ENCODE measurements at places on chromosomes 16 and 17. TPM values are rescaled to one million over a fixed set of nuclear protein-coding genes. Genes with fewer than 3 reads are reported as not detected.

TMEM92 gene
- not detected for total RNA-seq

DNA sequence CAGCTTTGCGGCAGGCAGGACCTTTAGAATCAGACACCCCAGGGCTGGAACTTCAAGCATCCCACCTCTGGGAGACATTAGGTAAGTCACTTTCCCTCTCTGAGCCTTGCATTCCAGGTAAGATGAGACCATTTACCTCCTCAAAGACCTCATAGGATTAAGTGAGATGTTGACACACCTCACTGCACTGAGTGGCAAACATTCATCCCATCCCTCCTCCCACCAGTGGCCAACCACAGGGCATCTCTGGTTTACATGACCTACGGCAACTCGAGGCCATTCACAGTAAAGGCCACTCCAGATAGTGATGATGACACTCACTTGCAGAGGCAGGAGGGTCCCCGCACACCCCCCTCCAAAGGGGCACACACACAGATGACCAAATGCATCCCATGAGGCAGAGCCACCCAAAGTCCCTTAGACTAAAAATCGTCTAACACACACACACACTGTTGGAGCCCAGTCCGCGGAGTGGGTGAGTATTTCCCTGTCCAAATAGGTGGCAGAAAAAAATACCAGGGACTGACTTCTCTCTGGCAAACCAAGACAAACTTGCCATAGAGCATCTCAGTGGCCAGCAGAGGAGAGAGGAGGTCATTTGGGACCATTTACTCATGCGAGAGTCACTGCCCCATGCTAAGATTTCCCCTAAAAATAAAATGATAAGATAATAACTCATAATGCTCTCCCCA, 454.9 kb downstream of the SOX9 start:
- DNase-seq: no peak

DNA sequence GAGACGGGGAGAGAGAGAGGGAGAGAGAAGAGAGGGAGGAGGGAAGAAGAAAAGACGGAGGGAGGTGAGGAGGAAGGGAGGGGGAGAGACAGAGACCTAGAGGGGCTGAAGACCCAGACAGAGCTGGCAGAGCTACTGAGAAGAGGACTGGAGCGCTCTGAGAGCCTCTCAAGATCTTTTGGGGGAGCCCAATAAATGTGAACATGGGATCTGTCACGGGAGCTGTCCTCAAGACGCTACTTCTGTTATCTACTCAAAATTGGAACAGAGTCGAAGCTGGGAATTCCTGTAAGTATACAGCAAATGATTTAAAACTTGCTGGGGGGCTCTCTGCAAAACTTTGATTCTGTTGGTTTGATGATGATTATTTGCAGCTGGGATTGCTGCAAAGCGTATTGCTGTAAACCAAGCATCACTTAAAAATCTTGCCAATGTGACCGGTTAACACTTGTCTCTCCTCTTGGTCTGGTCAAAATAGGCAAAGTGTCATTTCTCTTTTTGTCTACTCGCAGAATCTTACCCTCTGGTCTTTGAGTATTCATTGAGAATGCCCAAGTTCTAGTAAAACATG, 344 bp downstream of the CNTNAP4 start:
- DNase-seq: no peak

DNA sequence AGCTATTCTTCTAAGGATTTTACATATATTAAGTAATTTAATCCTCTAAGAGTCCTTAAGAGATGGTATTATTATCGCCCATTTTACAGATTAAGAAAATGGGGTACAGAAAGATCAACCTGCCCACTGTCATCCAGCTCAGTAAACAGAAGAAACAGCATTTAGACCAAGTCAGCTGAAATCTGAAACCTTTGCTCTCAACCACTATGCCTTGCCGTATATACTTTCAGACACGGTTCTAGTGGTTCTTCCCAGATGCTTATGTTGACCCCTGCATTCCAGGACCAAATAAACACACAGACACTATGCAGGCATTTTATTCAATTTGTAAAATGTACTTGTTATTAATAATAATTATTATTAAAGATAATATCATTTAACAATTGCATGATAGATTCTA, 854.8 kb downstream of the KCNJ2 start:
- no peak for DNase-seq

PRR29 gene
- 0.97 TPM for total RNA-seq

- no peak for DNase-seq
Measured at GRCh38 chr16:7843261-7843660, 510.6 kb downstream of the RBFOX1 start.

- DNase-seq: no peak
Measured at GRCh38 chr17:46968224-46968834, 10.7 kb downstream of the RPRML start.

DNA sequence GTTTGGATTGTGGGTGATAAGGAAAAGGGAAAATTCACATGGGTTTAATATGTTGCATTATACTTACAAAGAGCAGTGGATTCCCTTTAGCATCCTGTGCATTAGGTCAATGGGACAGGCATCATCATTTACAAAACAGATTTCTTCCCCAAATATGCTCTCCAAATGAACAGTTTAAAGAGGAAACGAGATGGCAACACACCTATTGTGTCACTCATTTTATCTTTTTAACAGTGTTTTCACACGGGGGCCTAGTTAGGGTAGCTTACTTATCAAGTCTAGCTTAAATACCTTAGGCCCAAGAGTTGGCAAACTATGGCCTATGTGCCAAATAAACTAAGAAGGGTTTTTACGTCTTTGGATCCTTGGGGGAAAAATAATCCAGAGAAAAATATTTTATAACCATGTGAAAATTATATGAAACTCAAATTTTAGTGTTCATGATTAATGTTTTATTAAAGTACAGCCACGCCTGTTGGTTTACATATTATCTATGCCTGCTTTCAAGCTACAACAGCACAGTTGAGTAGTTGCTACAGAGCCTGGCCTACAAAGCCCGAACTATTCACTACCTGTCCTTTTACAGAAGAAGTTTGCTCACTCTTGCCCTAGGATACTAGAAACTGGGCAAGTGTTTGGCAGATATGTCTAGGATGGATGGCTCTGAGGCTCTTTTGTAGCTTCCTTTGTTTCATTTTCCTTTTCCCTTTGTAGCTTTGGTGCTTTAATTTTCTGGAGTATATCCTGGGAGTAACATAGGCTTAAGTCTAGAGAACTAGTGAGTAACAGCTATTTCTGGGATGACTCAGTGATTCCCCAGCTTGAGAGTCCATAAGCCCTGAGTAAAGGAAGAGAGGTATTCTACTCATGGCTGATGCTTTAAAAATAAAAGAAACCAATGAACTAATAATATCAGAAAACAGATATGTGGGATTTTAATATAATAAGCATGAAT, 12.4 kb downstream of the NUP93 start:
- no peak for DNase-seq

CLEC18C gene
- total RNA-seq: 0.84 TPM

HOXB9 gene
- not detected for total RNA-seq

- DNase-seq: peak; percentile 42
Measured at GRCh38 chr16:89455178-89455577, 35.2 kb downstream of the ANKRD11 start.

KCNH6 gene
- not detected for total RNA-seq

GRCh38 chr16:25106567-25107465, 4.7 kb upstream of the LCMT1 start:
- peak; percentile 83 for DNase-seq

- no peak for DNase-seq
Measured at GRCh38 chr17:77930780-77931768, 27.4 kb upstream of the TNRC6C start.

DNA sequence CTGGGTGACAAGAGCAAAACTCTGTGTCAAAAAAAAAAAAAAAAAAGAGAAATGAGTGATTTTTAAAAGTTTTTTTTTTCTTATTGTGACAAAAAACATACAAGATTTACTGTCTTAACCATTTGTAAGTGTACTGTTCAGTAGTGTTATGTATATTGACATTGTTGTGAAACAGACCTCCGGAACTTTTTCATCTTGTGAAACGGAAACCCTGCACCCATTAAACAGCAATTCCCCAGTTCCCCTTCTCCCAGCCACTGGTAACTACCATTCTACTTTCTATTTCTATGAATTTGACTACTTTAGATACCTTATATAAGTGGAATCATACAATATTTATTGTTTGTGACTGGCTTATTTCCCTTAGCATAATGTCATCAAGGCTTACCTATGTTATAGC, 18.7 kb downstream of the DUS2 start:
- DNase-seq: no peak

DNA sequence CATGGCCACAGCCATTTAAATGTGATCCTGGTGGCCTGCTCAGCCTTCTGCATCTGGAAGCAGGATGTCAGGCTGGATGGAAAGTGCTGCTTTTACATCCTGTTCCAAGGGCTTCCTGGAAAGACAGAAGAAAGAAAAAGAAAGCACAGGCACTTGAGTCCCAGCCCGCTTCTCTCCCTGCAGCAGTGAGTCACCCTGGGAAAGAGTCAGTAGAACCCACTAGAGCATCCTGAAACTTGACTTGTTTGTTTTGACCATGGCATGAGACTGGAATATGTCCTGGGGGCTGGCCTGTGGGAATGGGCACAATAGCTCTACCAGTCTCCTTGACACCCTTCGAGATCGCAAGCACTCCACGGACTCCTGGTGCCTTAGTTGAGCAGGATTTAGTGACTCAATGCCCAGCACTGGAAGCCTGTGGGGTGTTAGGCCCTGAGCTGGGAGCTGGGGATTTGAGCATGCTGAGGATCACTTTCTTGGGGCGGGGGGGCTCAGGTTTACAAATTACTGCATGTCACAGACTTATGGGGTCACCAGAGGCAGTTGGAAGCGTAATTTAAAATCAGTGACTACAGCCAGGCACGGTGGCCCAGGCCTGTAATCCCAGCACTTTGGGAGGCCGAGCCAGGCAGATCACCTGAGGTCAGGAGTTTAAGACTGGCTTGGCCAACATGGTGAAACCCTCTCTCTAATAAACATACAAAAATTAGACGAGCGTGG, 22.1 kb upstream of the GNA13 start:
- no peak for DNase-seq

PYDC1 gene
- not detected for total RNA-seq

B3GNT9 gene
- 0.58 TPM for total RNA-seq

GRCh38 chr17:32567511-32567910, 80.7 kb downstream of the CDK5R1 start:
- DNase-seq: no peak

GRCh38 chr17:79769570-79770506, 8.1 kb upstream of the CBX2 start:
- DNase-seq: no peak

DNA sequence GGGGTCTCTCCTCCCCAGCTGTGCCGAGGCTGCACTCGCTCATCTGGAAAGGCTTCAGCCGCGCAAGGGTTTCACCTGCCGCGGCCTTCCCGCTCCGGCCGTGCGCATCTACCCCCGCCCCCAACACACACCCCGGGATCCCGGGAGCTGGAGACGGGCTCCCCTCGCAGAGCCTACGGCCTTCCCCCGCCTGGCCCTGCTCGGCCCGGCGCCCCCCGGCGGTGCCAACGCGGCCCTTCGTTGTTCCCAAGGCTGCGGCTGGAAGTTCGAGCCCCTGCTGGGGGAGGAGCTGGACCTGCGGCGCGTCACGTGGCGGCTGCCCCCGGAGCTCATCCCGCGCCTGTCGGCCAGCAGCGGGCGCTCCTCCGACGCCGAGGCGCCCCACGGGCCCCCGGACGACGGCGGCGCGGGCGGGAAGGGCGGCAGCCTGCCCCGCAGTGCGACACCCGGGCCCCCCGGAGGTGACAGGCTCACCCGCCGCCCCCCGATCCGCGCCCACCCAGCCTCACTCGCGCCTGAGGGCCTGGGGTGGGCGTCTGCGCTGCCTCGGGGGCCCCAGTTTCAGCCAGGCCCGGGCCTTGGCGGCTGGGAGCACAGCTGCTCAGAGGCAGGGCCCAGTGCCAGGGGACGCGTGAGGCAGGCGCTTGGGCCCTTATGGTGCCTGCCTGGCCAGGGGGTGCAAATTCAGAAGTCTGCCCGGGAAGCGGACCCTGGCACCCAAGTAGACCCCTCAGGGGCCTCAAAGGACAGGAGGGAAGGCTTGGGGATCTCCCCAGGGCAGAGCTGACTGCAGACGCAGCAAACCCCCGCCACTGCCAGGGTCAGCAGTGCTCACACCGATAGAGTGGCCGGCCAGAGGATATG, 11.2 kb downstream of the GALK1 start:
- DNase-seq: peak; percentile 73

TNFSF12 gene
- 13.1 TPM for total RNA-seq

- no peak for DNase-seq
Measured at GRCh38 chr17:38401459-38401858, 26.8 kb upstream of the ARHGAP23 start.

DNA sequence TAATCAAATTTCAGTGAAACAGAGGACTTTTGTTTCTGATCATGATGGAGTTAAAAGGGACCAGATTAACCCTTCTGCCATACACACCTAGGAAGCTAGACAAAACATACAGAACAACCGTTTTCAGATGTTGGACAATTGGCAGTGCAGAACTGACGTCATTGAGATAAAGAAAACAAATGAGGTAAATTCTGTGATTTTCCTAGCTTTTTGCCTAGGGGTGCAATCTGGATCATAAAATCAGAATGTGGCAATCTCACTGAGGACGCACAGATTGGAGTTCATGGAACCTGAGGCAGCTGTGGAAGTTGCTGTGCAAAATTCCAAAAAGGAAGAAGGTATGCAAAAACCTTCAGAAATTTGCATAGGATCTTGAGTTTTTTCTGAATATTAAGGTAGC, 15.0 kb upstream of the USP32 start:
- no peak for DNase-seq

- DNase-seq: no peak
Measured at GRCh38 chr17:73698966-73699365, 54.7 kb upstream of the SDK2 start.

GRCh38 chr16:53999841-54000240, 286.7 kb downstream of the IRX3 start:
- DNase-seq: no peak

DNA sequence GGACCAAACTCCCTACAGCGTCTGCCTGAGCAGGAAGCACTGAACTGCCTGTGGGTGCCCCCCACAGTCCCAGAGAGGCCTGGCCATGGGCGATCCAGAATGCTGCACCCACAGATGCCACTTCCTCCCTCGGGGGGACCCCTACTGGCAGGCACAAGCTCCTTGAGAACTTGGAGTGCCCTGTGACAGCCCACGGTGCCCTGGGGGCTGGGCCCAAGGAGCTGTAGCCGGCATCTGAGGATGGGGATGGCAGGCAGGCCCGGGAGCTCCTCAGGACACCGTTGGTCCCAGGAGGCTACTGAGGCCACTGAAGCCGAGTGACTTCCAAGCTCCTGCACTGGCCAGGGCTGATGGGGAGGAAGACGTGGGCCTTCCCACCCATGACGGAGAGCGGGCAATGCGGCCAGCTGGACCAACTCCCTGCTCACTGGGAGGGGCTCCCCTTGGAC, 15.1 kb upstream of the RASD1 start:
- no peak for DNase-seq

DNA sequence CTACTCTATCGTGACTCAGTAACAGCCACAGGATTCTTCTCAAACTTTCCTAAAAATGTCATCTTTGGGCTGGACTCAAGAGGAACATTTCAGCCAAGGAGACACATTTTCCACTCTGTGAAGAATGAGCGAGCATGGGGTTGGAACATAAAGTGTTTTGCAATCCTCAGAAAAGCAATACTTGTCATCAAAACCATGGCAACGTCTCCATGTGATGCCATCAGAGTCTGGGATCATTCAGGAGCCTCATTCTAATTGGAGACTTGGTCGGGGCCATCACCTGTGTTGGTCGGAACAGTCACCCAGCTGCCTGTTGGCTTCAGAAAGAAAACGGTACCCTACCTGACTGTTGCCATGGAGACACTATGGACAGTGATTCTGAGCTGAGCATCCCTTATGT, 25.5 kb downstream of the MYOCD start:
- DNase-seq: no peak

MT1G gene
- total RNA-seq: not detected

- DNase-seq: no peak
Measured at GRCh38 chr17:27285516-27285915, 8.4 kb upstream of the WSB1 start.

All from CD8-positive, alpha-beta T cell (primary cell).